ENCODE measurements at places on chromosomes 16 and 17.

DNA sequence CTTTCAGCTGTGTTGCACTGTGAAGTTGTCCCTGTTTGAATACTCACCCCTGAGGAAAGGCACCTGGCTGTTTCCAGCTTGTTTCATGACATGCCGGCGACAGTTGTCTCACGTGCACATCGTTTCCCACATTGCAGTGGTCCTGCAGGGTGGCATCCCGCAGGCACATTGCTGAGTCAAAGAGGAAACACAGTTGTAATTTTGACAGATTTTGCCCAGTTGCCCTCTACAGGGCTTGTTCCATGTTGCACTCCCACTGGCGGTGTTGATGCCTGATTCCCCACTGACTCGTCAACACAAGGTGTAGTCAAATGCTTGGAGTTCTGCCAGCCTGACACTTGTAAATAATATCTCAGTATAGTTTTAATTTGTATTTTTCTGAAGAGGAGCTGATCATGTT lies 23.8 kb downstream of the EPN2 start:
- DNase-seq, result peak; percentile 14

GRCh38 chr17:71023249-71024030 lies 854.1 kb downstream of the KCNJ2 start:
- DNase-seq, result no peak

DNA sequence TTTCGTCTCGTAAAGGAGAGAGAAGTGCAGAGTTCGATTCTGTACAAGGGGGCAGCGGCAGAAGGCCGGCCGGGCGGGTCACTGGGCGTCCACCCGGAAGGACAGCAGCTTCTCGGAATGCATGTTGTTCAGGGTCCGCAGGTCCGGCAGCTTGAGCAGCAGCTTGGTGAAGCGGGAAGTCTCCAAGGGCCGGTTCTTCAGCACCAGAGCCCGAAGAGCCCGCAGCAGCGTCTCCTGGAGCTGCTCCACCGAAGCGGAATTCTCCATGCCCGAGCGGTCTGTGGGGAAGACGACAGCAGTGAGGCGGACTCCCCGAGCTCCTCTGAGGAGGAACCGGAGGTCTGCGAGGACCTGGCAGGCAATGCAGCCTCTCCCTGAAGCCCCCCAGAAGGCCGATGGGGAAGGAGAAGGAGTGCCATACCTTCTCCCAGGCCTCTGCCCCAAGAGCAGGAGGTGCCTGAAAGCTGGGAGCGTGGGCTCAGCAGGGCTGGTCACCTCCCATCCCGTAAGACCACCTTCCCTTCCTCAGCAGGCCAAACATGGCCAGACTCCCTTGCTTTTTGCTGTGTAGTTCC lies 7.3 kb downstream of the NR1D1 start:
- DNase-seq, result no peak

- no peak for DNase-seq
These were observed 86.4 kb upstream of the MYOCD start for GRCh38 chr17:12579288-12579687.

DNA sequence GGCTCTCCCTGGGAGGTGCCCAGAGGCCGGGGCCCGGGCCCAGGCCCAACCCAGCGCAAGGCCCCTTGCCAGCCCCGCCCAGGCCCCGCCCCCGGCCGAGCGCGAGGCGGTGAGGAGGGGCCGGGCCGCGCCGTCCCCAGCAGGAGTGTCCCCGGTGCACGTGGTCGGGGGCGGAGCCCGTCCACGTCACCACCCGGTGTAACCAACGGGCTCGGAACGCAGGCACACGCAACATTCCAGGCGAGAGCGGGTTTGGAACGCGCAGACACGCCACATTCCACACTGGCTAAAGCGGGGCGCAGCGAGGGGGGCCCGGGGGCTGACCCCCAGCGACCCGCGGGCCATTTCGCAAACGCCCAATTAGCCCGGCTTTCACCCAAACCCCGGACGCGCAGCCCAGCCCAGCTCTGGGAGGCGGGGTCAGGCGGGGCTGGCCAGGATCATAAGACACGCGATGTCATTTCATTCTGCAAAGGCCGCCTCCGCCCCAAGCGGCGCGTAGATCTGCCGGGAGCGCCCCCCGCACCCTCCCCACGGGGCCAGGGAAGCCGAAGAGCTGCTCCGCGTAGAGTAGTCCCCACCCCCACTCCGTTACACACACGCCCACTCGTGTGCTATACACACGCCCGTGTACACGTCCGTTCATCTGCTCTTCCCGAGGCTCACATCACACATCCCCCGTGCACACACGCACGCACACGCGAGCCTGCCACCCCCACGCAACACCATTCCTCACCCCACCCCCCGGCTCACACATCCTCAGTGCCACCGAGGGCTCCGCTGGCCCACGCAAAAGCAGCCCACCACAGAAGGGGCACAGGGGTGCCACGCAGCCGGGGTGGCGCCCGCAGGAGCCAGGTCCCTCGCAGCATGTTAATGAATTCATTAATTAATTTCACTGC lies 1.0 kb downstream of the MNT start:
- no peak for DNase-seq

- no peak for DNase-seq
These were observed 44.9 kb upstream of the DNAJA2 start for GRCh38 chr16:47018223-47018891.

GRCh38 chr17:59620518-59621259 lies 994 bp downstream of the CLTC start:
- no peak for DNase-seq
